ENCODE measurements at places on chromosomes 7 and 10. TPM values are rescaled to one million over a fixed set of nuclear protein-coding genes. Genes with fewer than 3 reads are reported as not detected.

MMD2 gene
- not detected for total RNA-seq

PKD1L1 gene
- 0.23 TPM for total RNA-seq

SPDYE6 gene
- total RNA-seq = not detected

MTERF1 gene
- total RNA-seq = 12.0 TPM

IGF2BP3 gene
- 29.7 TPM for total RNA-seq

DPYSL4 gene
- 19.3 TPM for total RNA-seq

ABCA13 gene
- 0.06 TPM for total RNA-seq

HSPA14 gene
- 39.5 TPM for total RNA-seq

SPDYE11 gene
- total RNA-seq = not detected

LRCH4 gene
- 10.2 TPM for total RNA-seq

SEMA3E gene
- total RNA-seq = 2.0 TPM

SMO gene
- total RNA-seq = 13.8 TPM

ANKMY2 gene
- 11.7 TPM for total RNA-seq

HOXA4 gene
- 1.6 TPM for total RNA-seq

SPOCK2 gene
- 0.58 TPM for total RNA-seq

CYP26A1 gene
- 2.5 TPM for total RNA-seq

RSPH10B gene
- not detected for total RNA-seq

NEURL1 gene
- total RNA-seq = 0.78 TPM

PAOX gene
- 1.4 TPM for total RNA-seq

CABCOCO1 gene
- 0.12 TPM for total RNA-seq

EPHB6 gene
- total RNA-seq = 0.20 TPM

MMP21 gene
- total RNA-seq = not detected

GJD4 gene
- not detected for total RNA-seq

SLC13A4 gene
- not detected for total RNA-seq

RADIL gene
- total RNA-seq = 1.7 TPM

IL15RA gene
- 2.3 TPM for total RNA-seq

AUTS2 gene
- total RNA-seq = 5.2 TPM

ZNF727 gene
- total RNA-seq = not detected

TRIP6 gene
- total RNA-seq = 46.2 TPM

ITIH2 gene
- total RNA-seq = 0.26 TPM

TNRC18 gene
- total RNA-seq = 62.3 TPM

KLF14 gene
- 0.02 TPM for total RNA-seq

VWC2 gene
- not detected for total RNA-seq

PPP1R3C gene
- total RNA-seq = 20.7 TPM

MET gene
- 70.8 TPM for total RNA-seq

HKDC1 gene
- total RNA-seq = 9.3 TPM

RBM48 gene
- 6.4 TPM for total RNA-seq

HOXA10 gene
- 8.3 TPM for total RNA-seq

HABP2 gene
- total RNA-seq = 0.14 TPM

BZW2 gene
- total RNA-seq = 91.0 TPM

PHKG1 gene
- total RNA-seq = 0.49 TPM

OR2A12 gene
- not detected for total RNA-seq

RHOBTB1 gene
- total RNA-seq = 17.4 TPM

CLIP2 gene
- total RNA-seq = 12.6 TPM

SMARCD3 gene
- 7.5 TPM for total RNA-seq

AKR1C4 gene
- 0.18 TPM for total RNA-seq

SLC25A13 gene
- total RNA-seq = 36.1 TPM

PSD gene
- 0.29 TPM for total RNA-seq

FGFBP3 gene
- 2.1 TPM for total RNA-seq

ELFN1 gene
- total RNA-seq = 0.30 TPM

OR2A1 gene
- not detected for total RNA-seq

TCERG1L gene
- total RNA-seq = not detected

All from A549 treated with dexamethasone at 1 μM for 4 hours (cell line).